Iris pigment epithelial cell (primary cell): ENCODE measurements at places on chromosomes 7 and 10.

- no peak for DNase-seq
Measured at GRCh38 chr10:74925708-74926107, 99.3 kb downstream of the KAT6B start.

DNA sequence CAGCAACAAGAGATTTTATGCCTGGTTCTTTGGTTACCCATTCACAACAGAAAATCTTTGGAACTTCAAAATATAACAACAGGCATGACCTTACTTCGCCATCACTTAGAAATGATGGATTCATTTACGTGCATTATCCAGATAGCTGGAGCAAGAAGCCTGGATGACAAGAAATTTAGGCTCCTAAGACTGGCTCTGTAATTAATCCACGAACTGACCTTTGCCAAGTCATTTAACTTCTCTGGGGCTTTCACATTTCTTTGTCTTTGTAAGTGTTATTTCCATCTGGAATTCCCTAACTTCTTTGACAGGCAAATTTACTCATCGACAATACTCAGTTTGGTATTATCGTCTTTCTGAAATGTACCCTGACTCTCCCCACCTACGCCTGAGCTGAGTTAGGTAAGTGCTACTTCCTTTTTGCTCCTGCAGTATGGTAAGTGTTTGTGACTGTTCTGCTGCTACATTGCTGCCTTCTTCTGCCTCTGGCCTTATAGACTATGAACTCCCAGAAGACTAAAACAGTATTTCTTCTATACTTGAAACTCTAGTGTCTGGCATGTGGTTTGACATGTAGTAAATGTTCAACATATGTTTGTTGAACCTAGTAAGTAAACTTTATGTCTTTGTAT, 5.5 kb upstream of the MDFIC start:
- no peak for DNase-seq

- no peak for DNase-seq
Measured at GRCh38 chr10:123666318-123667236, at the start of gene GPR26. Gene GPR26, plus strand, starts transcription at chr10:123666355. Its CDS starts 53 bp downstream, at chr10:123666408.

- peak; percentile 68 for DNase-seq
Measured at GRCh38 chr7:116271161-116271913, 61.0 kb downstream of the TES start.

GRCh38 chr7:22972207-22972606, 41.7 kb downstream of the HYCC1 start:
- no peak for DNase-seq

GRCh38 chr7:259751-260405, 30.1 kb upstream of the FOXL3 start:
- DNase-seq: no peak

- DNase-seq: no peak
Measured at GRCh38 chr7:126637538-126637937, 615.2 kb downstream of the GRM8 start.

- peak; percentile 24 for DNase-seq
Measured at GRCh38 chr10:120607710-120608703, 151.0 kb downstream of the PLPP4 start.

- no peak for DNase-seq
Measured at GRCh38 chr10:71632896-71633600, 86.5 kb downstream of the C10orf105 start.

GRCh38 chr10:69957886-69958555, 94.6 kb upstream of the MACROH2A2 start:
- DNase-seq: peak; percentile 55

DNA sequence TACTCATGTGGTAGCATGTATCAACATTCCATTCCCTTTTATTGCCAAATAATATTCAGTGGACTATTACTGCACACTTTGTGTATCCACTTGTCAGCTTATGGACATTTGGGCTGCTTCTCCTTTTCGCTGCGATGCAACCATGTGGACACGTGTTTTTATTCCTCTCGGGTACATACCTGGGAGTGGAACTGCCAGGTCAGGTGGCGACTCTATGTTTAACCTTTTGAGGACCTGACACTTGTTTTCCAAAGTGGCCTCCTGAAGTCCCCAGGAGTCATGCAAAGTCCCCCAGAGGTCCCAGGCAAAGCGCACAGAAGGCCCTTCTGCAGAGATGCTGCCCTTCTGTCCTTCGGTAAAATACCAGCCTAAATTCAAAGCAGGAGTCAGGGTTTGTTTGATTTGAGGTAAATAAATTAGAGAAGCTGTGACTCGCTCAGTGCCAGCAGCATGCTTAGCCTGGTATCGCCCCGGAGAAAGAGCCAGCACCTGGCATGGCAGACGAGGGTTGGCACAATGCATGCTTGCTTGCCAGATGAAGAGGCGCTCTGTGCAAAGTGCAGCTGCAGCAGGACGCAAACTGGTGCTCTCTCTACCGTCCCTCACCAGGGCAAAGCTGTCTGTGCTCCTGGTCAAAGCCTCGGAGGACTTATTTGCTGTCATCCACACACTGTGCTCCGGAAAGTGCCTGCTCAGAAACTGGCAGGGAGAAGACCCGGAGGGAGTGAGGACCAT, 37.8 kb downstream of the HIPK2 start:
- no peak for DNase-seq

- no peak for DNase-seq
Measured at GRCh38 chr10:28616514-28616913, 60.8 kb upstream of the BAMBI start.

DNA sequence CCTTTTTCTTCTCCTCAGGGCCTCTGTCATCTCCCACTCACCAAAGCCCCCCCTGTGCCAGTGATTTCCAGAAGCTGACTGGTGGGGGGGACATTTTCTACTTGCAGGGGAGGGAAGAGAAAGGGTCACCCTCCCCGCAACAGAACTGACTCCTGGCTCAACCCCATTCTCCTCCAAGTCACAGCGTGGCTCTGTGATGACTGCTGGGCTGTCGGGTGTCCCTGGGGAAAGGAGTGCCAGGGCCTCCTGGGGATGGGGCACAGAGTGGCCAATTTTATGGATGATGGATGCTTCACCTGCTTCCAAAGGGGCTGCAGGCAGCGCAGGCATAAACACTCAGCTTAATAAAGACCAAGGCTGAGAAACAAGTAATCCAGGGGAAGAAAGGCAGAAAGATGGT, 523.0 kb downstream of the PTPRN2 start:
- DNase-seq: no peak

DNA sequence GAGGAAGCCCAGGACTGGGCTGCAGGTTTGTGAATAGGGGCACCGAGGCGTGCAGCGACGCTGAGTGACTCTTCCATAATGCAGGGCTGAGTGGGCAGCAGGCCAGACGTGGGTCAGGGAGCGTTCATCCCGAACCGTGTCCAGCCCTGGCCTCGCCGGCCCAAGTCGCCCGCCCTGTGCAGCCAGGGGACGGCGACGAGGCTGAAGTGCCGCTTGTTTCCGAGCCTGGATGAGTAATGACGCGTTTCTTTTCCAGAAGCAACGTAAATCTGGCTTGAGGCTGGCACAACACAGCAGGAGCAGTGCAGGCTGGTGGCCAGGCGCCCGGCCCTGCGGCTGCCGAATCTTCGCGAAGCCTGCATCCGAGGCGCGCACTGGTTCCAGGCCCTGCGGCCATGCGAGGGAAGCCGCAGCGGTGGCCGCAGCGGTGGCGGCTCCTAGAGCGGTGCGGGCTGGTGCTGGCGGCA, 74.0 kb upstream of the SEC61G start:
- no peak for DNase-seq

DNA sequence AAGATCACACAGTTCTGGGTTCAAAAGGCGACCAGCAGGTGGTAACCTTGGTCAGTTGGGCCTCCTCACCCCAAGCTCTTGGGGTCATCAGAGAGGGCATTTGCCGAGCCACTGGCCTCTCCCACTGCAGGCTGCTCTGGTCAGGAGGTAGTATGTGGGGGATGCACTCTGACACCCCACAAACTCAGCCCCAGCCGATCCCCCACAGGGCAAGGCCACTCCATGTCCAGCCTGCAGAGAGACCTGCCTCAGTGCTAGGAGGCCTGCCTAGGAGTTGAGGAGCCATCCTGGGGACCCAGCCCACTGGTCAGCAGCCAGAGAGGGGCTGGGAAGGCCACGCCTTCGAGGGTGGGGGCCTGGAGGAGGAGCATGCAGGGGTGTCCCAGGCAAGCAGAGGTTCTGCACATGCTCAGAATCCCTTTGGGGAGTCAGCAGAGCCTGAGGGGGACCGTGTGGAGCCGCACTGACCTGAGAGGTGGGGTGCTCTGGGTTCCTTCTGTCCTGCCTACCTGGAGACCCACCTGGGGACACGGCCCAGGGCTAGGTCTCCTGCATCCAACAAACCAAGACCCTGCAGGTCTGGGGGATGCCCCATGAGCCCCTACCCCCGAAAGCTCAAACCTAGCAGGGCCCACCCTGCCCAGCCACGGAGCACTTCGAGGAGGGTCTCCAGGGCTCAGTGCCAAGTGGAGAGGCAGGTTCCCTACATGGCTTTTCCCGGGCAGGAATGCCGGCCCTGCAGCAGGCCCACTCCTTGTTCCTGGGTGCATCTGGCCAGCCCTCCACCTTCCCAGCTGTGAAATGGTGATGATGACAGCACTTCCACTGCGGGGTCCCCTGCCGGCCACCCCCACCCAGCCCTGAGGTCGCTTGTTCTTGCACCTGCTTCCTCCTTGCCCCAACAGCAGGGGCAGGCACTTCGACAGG, 58.5 kb downstream of the RASGEF1A start:
- DNase-seq: no peak

DNA sequence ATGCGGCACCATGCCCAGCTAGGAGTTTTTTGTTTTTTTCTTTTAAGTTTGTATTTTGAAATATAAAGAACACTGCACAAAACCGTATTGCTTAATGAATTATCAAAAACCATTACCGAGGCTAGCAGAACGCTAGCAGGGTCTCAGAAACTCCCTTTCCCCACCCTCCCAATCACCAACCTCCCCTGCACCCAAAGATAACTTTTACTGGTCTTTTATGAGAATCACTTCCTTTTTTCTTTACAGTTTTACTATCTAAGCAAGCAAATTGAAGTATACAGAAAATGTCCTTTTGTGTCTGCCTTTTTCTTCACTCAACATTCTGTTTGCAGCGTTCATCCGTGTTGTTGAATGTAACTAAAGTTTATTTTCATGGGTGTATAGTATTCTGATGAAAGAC, 13.4 kb downstream of the HIP1 start:
- DNase-seq: no peak

DNA sequence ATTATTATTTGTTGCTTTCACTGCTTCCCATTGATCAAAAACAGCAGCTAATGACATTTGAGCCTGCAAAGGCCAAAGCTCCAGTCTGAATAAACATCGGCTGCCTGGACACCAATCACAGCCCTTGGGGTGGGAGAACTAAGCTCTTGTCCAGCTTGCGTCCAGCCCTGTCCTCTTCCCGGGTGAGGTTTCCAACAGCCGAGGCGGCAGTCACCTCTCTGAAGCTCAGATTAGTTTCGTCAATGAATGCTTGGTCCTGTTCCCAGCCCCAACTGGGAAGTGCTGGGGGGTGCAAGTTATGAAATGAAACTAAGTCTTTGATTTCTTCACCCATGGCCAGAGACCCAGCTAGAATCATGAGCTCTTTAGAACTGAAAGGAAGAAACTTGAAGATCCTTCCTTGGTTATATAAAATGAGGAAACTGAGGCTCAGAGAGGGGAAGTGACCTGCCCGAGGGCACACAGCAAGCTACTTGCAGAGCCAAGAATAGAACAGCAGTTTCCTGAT, 114.0 kb upstream of the TCF7L2 start:
- peak; percentile 39 for DNase-seq

DNA sequence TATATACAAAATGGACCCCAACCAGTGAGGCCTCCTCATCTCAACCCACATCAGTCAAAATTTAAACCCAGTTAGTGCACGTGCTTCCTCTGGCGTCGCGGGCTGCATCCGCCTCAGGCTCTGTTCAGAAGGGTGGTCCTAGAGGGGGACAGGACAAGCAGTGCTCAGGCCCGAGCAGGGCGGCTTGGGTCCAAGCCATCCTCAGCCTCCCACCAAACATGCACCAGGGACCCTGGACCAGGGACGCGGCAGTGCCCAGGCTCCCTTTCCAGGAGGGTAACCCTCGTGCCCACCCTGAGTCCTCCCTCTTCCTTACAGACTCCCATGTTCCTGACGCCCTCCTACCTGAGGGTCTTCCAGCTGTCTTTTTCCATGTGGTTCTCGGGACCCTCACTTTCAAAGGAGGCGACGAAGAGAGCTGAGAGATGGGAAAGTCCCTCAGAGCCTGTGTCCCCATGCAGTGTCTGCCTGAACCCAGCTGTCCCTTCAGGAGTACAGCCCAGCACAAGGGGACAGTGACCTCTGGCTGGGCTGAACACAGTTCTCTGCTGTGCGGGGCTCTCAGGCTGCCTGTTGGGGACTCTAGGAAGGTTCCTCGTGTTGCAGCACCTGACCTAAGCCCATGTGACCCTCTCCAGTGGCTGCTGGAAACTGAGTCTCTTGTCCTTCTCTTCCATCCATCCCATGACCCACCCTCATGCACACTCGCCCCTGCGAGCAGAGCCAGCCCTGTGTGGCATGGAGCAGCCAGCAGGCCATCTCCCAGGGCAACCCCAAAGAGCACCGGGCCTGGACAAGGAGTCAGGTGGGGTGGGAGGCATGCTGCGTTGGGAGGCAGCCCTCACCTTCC, 58.1 kb downstream of the CSGALNACT2 start:
- DNase-seq: no peak

DNA sequence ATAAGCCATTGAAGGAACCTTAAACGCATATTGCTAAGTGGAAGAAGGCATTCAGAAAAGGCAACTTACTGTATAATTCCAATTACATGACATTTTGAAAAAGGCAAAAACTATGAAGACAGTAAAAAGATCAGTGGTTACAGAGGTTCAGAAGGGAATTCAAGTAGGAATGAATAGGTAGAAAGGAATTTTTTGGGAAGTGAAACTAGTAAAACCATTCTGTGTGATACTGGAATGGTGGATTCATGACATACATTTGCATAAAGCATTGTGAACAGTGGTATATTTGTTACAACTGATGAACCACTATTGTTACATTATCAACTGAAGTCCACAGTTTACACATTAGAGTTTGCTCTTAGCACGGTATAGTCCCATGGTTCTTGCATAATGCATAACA, 114.2 kb upstream of the GPR22 start:
- DNase-seq: peak; percentile 28

- no peak for DNase-seq
Measured at GRCh38 chr10:23657677-23658076, 218.8 kb downstream of the OTUD1 start.

DNA sequence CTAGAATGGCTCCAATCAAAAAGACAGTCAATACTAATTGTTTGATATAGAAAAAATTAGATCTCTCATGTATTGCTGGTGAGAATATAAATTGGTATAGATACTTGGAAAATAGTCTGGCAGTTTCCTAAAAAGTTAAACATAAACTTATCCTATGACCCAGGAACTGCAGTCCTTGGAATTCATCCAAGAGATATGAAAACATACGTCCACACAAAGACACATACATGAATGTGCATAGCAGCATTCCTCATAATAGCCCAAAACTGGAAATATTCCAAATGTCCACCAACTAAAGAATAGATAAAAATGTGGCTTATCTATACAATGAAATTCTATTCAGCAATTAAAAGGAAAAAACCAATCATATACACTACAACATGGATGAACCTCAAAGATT, 128.4 kb downstream of the ZFAND4 start:
- DNase-seq: no peak

- no peak for DNase-seq
Measured at GRCh38 chr10:113294868-113295267, 258.0 kb upstream of the HABP2 start.

GRCh38 chr7:55178292-55178862, 159.6 kb downstream of the EGFR start:
- DNase-seq: no peak

GRCh38 chr10:81108516-81109199, 571.0 kb downstream of the SH2D4B start:
- no peak for DNase-seq

GRCh38 chr10:90288391-90288933, 569.4 kb downstream of the HTR7 start:
- DNase-seq: peak; percentile 65
